Epithelial cell of proximal tubule (primary cell): ENCODE measurements at places on chromosomes 5 and 9. TPM values are rescaled to one million over a fixed set of nuclear protein-coding genes. Genes with fewer than 3 reads are reported as not detected.

DNA sequence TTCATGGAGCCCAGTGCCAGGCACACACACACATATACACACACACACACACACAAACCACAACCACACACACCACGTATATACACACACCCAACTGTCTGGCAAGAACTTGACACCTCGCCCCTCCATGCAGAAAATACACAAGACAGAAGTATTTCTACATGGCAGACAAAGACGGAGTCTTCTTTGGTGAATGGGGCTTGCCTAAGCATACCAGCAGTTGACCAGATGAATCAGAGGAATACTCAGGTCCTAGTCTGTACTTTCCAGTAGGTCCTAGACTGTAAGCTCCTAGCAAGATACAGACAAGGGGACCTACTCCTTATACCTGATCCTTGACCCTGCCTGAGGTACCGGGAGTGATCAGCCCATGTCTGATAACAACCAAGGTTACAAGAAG is 60.1 kb downstream of the SIL1 start:
- no peak for DNase-seq

MYMK gene
- total RNA-seq: not detected in 2 replicates

CSF1R gene
- not detected in 2 replicates for total RNA-seq

DNA sequence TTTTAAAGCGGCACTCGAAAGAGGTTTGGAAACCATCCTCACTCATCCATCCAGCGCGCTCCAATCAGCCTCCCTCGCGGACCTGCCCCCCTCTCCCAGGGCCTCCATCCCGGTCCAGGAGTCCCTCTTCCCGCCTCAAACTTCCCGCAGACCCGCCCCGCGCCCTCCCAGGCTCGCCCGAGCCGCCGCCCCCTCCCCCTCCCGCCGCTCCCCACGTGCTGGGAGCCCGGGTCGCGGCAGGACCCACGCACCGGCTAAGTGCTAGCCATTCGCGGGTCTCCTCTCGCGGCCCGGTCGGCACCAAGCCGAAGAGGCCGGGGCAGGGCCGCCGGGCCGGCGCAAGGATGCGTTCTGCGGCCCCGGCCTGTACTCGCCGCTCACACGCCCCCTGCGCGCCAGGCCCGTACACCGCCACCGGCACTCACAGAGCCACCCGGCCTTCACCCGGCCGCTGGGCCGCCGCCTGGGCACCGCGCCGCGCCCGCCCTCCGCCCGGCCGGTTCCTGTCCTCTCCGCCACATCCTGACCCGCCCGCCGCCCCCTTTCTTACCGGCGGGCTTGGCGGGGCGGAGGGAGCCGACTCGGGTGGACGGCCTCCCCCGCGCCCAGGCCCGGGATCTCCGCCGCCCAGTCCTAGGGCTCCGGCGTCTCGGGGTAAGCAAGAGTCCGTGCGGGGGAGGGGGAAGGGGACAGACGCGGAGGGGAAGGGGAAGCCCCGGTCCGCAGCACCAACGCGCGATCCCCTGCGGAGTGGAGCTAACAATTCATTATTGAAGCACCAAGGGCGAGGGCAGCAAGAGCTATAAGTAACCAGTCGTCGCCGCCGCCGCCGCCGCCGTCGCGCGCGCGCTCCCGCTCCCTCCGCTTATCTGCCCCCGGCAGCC is 576 bp downstream of the CHD1 start:
- no peak for DNase-seq

DNA sequence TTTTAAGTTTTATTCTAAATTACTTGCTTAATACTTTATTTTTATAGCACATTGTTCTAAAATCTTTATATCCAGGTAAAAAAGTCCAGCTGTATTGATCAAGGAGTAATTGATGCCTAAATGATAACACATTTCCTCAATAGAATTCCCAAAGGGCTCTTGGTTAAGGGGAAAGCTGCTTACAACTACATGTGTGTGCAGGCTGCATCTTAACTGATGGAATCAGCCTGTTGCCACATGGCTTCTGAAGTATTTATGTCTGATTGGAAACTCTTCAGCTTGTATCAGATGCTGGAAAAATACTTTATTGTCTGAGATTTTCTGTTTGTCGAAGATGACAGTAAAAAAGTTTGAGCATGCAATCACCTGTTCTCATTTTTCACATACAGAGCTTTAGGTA is 182.6 kb downstream of the FBXL7 start:
- DNase-seq: no peak

PCDHB15 gene
- total RNA-seq: 0.07 and 0.29 TPM in 2 replicates

TSLP gene
- 0.07 and 0.46 TPM in 2 replicates for total RNA-seq

FOXI1 gene
- total RNA-seq: not detected in 2 replicates

DNA sequence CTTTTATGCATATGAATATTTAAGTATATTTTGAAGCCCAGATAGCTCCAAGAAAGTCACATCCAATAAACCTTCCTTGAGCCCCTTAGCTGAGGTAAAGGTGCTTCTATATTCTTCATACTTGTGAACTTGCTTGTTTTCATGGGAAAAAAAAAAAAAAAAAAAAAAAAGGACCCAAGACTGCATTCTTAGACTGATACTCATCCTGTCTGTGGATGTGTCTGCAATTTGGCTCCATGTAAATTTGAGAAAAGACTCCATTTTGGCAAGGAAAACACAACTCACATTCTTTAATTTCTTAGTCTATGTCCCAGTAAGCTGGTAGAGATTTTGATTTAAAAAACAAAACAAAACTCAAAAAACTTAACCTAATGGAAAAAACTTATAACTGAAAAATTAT is 238.3 kb downstream of the FBXL17 start:
- no peak for DNase-seq

GRCh38 chr9:967903-968641 is 8.4 kb upstream of the DMRT3 start:
- DNase-seq: no peak
